ENCODE measurements at places on chromosomes 1 and 21.

DNA sequence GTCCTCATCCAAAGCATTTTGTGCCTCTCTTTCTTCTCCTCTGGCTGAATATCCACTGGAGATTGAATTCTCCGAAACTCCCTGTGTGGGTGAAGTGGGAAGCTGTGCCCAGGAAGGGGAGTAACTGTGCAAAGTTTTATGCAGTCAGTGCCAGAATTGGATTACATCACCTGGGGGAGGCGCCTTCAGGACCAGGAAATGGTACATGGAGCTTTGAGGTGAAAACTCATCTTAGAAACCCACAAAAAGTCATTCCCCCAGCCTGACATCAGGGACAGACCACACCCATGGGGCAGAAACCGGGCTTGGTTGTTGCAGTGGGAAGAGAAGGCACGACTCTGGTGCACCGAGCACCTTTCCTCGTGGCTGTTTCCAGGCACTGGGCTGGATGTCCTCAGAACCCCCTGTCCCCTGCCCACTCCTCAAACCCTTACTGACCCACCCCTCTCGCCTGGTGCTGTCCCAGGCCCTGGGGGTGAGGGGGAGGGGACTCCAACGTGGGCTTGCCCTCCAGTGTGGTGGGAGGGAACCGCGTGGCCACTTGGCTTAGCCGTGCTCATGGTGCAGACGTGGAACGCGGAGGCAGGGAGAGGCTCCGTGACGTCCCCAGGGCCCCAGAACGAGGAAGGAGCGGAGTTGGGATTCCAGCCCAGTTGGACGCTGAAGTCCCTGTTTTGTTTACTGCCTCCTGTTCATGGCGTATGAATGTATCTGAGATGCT is 15.7 kb downstream of the TFF3 start:
- DNase-seq: no peak

GRCh38 chr21:33836408-33836807 is 79.2 kb downstream of the ATP5PO start:
- no peak for DNase-seq

- no peak for DNase-seq
These were observed 208 bp upstream of the BARHL2 start for GRCh38 chr1:90717356-90717664.

DNA sequence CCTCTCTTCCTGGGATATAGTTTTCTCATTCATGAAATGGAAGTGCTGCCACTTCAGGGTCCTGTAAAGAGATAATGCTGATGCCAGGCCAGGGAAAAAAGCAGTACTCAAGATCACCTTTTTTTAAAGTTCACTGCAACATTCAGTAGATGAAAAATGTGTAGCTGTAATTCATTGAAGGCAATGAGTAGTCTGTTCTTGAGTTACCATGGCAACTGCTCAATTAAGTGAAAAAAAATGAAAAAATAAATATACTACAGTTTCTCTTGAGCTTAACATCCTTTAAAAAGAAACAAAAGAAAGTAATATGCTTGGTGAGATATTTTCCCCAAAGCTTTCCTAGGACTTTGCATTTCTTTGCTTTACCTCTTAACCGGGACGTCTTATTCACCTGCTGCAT is 183.3 kb downstream of the AK5 start:
- no peak for DNase-seq

GRCh38 chr1:68276448-68276847 is 44.1 kb upstream of the WLS start:
- no peak for DNase-seq

- no peak for DNase-seq
These were observed 1.6 kb upstream of the BARHL2 start for GRCh38 chr1:90718411-90719329.

- DNase-seq: peak; percentile 97
These were observed at the start of gene PKN2 for GRCh38 chr1:88683541-88684481. PKN2 (plus strand) TSS chr1:88684273; CDS start chr1:88684581, 308 bp downstream.

- DNase-seq: no peak
These were observed 19.0 kb downstream of the KIAA0040 start for GRCh38 chr1:175173531-175173930.

DNA sequence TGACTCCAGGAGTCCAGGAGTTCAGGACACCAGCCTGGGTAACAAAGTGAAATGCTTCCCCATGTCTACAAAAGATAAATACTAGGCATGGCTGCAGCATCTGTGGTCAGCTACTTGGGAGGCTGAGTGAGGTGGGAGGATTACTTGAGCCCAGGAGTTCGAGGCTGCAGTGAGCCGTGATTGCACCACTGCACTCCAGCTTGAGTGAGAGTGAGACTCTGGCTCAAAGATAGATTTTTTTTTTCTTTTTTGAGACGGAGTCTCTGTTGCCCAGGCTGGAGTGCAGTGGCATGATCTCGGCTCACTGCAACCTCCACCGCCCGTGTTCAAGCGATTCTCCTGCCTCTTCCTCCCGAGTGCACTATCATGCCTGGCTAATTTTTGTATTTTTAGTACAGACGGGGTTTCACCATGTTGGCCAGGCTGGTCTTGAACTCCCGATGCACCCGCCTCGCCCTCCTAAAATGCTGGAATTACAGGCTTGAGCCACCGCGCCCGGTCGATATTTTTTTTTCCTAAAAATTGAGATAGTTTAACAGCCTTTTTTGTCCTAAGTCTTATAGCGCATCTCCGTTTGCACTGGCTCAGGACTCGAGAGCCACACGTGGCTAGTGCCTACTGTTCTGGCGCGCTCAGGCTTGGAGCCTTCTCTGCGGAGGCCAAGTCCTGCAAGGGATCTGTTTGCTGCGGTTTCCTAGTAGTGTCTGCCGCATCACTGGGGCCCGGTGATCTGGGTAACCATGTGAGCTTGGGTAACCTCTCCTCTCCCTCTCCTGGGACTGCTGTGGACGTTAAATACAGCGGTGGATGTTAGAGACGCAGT is 1.0 kb upstream of the MFN2 start:
- DNase-seq: no peak

DNA sequence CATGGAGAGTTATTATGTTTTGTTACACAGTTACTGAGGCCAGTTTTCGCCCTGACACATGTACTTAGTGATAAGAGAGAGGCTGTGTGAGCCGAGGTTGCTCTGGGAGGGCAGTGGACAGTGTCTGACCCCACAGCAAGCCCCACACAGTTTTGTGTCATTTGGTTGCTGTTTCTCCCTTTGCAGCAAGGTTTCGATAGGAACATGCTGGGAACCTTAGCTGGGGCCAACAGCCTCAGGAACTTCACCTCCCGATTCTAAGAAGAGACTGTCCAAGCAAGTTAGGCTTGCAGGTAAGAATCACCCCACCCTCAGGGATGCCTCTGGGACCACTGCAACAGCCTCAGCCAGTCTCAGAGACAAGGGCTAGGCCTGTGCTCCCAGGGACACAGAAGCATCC is 45.3 kb downstream of the PKP1 start:
- no peak for DNase-seq

DNA sequence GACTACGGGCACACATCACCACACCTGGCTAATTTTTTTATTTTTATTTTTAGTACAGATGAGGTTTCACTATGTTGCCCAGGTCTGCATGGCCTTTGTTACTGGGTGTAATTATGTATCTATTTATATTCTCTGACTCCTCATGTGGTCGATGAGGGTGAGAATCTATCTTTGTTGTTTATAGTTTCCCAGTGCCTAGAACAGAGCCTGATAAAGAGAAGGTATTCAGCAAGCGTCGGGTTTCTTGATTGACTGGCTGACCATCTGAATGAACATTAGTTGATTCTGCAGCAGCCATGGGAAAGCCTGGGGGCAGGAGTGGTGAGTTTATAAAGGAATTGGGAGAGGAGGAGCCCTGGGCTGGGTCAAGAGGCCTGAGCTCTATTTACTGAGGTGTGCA is 28.5 kb downstream of the SERINC2 start:
- DNase-seq: no peak

DNA sequence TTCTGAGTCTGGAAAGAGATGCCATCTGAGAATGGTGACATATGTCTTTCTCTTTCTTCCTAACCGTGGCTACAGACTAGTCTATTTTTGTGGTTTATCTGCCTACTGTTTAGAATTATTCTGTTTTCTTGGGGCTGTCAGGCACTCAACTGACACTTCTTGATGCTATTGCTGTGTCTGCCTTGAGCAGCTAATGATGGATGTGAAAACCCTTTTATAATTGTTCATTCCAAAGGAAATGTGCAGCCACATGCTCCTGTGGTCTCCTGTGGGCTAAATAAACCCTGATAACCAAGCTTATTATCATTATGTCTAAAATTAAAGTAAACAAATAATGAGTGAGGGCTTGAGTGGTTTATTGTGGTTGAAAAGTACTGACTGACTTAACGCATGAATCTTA is 52.7 kb upstream of the CXADR start:
- no peak for DNase-seq

DNA sequence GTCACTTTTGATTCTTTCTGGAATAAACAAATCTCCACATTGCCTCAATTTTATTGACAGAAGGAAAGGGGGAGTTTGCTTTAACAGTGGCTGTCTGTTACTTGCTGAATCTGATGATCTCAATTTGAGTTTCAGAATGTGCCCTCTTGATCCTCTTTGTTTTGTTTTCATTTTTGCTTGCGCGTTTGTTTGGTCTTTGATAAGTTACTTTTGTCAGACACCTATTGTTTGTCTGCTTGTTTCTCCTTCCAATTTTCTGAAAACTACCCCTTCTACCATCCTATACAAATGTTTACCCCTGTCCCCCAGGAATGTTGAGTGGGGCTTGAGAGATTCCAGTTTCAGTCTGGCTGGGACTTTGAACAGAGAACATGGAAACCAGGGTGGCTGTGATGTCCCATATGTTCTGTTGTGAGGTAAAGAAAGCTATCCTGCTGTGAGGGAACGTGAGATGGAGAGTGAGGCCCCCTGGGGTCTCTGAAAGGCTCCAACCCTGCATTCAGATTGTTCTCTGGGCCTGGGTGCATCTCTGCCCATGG is 11.8 kb upstream of the XCL2 start:
- no peak for DNase-seq

DNA sequence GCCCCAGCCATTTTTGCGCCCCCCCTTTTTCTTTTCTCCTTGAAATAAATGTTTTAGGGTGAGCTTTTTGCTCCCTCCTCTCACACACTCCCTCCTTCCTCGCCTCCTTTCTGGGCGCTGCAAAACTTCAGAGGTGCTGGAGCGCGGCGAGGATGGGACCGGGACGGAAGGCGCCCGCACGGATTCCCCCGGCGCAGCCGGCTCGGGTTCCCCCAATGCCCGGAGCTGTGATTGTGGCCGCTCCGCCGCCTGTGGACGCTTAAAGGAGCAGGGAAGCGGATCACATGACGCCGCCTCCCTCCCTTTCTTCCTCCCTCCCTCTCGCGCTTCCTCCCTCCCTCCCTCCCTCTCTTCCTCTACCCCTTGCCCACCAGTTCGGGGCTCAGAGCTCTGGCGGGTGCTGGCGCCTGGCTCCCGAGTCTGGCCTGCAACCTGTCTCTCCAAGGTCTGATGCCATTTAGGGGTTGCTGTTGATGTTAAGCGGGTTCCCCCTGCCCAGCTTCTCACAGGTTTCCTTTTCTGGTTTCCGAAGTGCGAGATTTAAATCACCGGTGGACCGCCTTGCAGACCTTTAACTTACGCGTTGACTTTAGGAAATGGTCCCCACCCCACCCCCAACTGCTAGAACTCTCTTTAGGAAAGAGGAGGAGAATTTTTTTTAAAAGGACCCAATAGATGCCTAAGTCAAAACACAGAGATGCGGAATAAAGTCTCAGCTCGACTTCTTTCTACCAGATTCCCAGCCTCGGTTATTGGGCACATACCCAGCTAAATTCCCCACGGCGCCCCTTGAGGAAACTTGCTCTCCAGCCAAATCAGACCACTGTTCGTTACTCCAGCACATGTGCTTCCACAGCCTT is at the start of gene WLS:
TSS of gene WLS (minus strand) at position 235 of the 860 bp plus-strand sequence. CDS start at position 11, 224 bp downstream.
- DNase-seq: peak; percentile 57

- DNase-seq: no peak
These were observed 80.4 kb upstream of the EFHD2 start for GRCh38 chr1:15329104-15329820.

DNA sequence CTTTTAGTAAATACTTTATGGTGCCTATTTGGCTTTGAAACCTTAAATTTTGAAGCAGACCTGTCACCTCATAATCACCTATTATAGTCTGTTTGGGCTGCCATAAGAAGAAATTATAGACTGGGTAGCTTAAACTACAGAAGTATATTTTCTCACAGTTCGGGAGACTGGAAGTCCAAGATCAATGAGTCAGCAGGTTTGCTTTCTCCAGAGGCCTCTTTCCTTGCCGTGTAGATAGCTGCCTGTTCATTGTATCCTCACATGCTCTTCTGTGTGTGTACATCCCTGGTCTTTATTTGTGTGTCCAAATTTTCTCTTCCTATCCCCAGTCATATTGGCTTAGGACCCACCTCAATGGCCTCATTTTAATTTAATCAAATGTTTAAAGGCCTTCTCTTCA is 518.2 kb downstream of the ADGRL2 start:
- DNase-seq: no peak

DNA sequence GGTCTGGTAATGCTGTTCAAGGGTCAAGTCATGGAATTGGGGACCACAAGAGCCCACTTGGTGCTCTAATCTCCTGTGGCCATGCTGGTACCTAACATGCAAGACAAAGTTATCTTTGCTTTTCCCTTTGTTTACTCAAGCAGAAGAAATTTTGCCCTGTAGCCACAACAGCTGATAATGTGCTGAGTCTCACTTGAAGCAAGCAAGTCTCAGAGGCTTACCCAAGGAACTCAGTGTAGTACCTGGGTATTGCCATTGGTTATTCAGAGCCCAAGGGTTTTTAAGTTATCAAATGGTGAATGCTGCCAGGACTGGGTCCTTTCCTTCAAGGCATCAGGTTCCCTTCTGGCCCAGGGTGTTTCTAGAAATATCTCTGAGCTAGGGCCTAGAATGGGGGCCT is 198.9 kb upstream of the RNPC3 start:
- DNase-seq: no peak

DNA sequence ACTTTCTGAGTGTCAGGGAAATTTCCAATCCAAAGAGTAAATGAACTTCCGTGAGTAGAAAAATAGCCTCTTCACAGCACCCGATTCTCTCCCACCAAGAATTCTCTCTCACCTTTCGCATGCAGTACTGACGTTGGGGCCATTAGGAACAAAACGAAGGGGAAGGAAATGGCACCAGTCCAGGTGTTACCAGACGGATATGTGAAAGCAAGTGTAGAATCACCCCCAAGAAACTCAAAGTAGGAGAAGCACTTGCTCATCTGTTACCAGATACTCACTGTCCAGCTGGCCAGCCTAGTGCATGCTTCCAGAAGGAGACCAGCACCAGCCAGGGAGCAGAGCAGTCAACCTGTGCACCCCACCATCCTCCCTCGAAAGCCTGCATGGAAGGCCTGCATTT is 55.1 kb downstream of the ITPKB start:
- no peak for DNase-seq

DNA sequence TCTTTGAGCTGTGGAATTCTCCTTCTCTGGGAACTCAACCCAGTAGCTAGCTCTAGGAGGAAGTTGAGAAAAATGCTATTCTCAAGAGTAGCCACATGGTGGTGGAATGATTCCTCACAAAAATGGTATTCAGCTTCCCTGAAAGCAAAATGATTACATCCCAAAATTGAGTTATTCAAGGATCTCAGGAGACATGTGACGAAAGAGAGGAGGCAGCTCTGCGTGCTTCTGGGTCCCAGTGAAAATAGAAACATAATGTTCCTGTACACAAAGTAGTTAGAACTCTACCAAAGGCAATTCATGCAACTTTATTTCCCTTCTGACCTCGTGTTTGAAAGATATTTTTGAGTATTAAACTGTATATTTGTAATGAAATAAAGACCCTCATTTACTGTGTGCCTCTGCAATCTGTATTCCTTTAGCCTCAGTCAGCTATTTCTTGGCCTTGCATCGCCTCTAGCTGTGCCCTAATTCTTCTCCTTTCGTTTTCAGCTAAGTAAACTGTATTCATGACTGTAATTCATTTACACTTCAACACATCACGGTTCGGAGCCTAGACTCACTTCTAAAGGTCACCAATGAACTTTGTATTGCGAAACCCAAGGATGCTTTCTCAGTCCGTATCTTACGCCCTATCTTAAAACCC is 167.3 kb downstream of the FASLG start:
- DNase-seq: peak; percentile 62

GRCh38 chr1:112878321-112878720 is 77.7 kb downstream of the SLC16A1 start:
- no peak for DNase-seq
